ENCODE measurements at places on chromosomes 12 and 14. TPM values are rescaled to one million over a fixed set of nuclear protein-coding genes. Genes with fewer than 3 reads are reported as not detected.

Gene ANKRD33
- total RNA-seq, result 0.19 TPM

- DNase-seq, result no peak
Measured at GRCh38 chr14:76891391-76891790, 65.2 kb downstream of the LRRC74A start.

DNA sequence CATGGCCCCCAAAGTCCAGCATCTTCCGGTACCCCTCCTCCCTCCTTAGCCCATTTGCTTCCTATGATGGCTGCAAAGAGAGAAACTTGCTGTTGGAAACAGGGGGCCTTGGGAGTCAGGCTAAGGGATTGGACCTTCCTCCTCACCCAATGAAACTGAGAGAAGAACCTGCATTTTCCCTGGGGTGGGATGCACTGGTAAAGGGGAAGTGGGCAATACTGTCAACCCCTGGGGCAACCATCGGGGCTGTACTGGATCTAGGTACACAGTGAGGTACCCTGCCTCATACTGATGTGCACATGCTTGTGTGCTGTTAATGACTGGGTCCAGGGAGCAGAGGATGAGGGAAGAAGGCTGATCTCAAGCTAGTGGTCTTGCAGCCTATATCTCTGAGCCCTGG lies 11.0 kb upstream of the JPH4 start:
- DNase-seq, result no peak

Gene KRT75
- total RNA-seq, result not detected

Gene GLIPR1
- 1.5 TPM for total RNA-seq

Gene SERPINA5
- total RNA-seq, result 1.9 TPM

DNA sequence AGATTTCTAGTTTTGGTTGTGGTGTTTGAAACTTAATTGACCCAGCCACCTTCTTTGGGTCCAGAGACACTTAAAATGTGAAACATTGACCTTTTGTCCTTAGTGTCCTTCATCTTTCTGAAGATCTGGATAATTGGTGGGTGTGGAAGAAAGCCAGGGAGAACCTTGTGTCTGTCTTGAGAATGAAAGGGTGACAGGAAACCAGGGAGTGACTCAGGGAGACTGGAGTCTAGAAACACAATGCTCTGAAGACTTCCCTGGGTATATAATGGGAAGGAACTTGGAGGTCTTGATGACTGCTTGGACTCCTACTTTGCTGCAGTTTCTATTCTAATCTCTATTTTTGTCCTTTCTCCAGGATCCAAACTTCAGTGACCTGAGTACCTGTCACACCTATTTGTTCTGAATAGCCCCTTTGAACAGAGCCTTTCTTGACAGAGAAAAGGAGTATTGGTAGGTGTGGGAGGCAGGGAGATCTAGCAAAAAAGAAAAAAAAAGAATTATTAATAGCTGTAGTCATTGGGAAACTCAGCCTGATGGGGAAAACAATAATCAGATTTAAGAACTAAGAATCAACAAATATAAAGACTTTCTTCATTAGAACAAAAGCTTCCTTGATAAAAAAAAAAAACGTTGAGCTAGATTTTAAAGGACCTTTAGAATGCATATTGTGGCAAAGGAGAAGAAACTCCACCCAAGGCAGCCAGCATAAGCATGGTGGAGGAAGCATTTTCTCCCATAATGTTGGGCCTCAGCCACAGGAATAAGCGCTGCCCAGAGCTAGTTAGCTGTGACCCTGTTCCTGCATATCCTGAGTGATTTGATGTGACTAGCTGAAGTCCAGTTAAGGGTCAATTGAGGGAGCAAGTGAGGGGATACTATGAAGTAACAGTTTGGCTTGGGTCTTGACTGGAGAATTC lies 77.9 kb upstream of the HOXC13 start:
- no peak for DNase-seq
